Activated naive CD4-positive, alpha-beta T cell treated with anti-CD3 and anti-CD28 coated beads, Interleukin-2, amount 50 U/mL, for 72 hours (primary cell): ENCODE measurements at places on chromosomes 13 and 19.
A peak's percentile ranks its signal among the peaks of the same experiment; 100 is the strongest.

- DNase-seq: peak; percentile 62
These were observed 32.2 kb downstream of the GP6 start for GRCh38 chr19:55005684-55006488.

DNA sequence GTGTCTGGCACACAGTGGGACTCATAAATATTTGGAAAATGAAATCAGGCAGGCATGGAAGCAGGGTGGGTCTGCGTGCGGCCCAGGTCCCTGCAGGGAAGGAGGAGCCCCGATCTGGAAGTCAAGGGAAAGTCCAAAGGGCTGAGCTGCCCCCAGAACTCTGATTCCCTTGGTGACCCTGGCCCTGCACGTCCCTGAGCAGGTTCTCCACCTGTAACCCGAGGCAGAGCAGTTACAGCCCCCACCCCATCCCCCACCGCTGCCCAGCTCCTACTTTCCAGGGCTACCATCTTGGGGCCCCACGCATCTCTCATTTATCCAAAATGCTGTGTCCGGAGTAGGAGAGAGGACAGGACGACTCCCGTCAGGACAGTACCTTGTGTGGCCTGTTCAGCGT, 2.1 kb downstream of the PLEKHF1 start:
- DNase-seq: no peak

DNA sequence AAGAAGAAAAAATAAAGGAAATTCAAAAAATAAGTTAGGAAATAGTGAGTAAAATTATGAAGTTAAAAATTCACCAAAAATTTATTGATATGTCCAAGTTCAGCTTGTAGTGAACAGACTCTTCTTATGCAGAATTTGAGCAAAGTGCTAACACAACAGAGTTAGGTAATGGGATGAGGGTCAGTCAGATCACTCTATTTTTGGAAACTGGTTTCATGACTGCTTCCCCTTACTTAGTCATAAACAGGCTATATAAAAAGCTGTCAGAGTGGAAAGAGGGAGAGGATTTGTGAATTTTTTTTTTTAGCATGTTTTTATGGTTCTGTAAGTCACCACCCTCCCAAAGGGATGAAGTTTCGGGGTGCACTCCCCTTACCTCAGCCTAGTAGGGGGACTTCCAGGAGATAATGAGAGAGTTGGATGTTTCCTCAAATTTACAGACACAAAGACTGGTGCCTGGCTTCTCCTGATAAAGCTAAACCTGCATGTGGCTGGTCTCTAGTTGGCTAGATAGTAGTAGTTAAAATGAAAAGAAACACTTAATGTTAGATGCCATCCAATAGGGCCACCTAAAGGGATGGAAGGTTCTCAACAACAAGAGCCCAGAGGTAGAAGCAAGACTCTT, 4.5 kb downstream of the CPB2 start:
- DNase-seq: no peak

DNA sequence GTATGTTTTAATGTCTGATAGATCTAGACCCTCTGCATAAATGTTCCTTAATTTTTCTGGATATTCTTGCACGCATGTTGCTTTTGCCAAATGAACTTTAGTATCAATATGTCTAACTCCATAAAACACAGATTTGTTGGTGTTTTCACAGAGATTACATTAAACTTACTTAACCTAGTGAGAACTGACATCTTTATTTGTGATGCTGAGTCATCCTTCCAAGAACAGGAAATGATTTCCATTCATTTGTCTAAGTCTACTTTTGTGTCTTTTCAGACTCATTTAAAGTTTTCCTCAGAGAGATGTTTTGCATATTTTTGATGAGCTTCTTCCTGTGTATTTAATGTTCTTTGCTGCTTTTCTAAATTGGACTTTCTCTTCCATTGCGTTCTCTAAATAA, 184.0 kb downstream of the SLC7A1 start:
- no peak for DNase-seq

GRCh38 chr19:55304980-55305379, 20.2 kb downstream of the TMEM150B start:
- no peak for DNase-seq

- no peak for DNase-seq
These were observed 77.5 kb downstream of the FNDC3A start for GRCh38 chr13:49053215-49053614.

DNA sequence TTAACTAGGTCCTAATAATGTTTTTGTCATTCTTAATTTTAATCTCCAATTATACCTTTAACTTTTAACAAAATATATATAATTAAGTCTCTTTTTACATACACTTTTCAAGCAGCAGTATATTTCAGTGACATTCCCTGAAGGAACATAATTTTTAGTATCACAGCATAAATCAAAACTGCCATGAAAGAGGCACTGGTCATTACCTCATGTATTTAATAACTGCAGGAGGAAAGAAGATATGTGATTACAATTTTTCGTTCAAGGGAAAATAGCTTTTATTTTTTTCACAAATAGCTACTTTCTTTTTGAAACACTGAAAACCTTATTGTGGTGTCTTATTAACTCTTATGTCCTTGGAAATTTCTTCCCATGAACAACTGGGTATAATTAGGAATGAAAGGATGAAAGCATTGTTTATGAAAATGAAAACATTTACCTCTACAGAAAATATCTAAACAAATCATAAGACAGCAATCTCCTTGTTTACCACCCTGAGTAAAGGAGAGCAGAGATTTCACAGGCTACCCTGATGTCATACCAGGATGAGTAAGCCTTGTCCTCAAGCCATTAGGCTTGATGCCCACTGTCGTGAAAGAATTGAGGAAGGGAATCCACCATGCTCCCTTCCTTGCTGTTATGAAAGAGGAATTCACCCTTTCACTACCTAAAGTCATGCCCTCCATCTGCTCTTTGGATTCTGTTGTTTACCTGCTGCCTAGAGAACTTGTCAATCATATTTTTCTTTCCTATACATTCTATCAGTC, 877.2 kb upstream of the PCDH20 start:
- no peak for DNase-seq

- no peak for DNase-seq
These were observed 324.7 kb downstream of the DLEU7 start for GRCh38 chr13:50518781-50519201.

DNA sequence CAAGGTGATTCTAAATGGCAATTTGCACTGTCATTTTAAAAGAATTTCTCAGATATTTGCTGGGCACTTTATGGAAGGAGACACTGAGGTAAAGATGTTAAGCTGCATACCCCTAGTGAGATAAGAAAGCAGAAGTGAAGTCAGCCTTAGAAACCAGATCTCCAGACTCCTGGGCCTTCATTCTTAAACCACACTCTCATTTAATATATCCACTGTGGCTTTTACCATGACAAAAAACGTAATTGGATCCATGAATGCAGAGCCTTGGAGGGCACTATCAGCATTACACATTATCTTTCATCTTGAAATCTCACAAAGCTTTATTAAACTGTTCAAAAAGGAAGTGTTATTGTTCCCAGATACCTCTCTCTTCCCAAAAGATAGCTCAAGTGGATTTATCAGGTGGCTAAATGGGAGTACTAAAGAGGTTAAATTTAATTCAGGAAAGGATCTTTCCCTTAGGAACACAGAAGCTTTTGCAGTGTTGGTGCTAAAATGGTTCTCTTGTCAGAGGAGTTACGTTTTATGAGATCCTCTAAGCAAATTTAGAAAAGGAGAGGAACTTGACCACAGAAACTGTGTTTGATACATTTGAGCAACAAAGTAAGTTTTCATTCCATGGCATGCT, 1060.4 kb downstream of the EFNB2 start:
- DNase-seq: no peak

- peak; percentile 16 for DNase-seq
These were observed 16.0 kb upstream of the MRI1 start for GRCh38 chr19:13748169-13748828.

DNA sequence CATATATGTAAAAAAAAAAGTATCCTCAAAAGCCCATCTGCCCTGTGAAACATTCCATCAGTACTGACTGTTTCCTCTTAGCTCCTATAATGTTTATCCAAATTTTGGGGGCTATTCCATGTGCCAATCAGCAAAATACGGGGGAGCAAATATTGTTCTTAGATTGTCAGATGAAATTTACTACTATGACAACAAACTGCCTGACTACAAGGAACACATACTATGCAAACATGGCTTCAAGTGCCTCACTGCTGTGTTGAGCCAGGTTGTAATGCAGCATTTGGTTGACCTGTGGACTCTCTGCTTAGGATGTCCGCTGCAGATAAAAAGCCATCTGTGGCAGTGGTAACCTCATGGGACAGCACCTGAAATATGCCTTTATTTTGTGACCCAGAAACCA, 98.2 kb upstream of the SCEL start:
- no peak for DNase-seq

DNA sequence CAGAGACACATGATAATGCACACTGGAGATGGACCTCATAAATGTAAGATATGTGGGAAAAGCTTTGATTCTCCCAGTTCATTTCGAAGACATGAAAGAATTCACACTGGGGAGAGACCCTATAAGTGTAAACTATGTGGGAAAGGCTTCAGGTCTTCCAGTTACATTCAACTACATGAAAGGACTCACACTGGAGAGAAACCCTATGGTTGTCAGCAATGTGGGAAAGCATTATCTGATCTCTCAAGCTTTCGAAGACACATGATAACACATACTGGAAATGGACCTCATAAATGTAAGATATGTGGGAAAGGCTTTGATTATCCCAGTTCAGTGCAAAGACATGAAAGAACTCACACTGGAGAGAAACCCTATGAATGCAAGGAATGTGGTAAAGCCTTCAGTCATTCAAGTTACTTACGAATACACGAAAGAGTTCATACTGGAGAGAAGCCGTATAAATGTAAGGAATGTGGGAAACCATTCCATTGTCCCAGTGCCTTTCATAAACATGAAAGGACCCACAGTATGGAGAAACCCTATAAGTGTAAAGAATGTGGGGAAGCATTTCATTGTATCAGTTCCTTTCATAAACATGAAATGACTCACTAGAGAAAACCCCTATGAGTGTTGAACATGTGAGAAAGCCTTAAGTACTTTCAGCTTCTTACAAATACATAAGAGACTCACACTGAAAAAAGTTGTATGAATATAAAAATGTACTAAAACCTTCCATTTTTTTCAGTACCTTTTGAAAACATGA, 14.7 kb downstream of the ZNF441 start:
- DNase-seq: no peak

- DNase-seq: no peak
These were observed 314.3 kb upstream of the HTR2A start for GRCh38 chr13:47211106-47211505.

DNA sequence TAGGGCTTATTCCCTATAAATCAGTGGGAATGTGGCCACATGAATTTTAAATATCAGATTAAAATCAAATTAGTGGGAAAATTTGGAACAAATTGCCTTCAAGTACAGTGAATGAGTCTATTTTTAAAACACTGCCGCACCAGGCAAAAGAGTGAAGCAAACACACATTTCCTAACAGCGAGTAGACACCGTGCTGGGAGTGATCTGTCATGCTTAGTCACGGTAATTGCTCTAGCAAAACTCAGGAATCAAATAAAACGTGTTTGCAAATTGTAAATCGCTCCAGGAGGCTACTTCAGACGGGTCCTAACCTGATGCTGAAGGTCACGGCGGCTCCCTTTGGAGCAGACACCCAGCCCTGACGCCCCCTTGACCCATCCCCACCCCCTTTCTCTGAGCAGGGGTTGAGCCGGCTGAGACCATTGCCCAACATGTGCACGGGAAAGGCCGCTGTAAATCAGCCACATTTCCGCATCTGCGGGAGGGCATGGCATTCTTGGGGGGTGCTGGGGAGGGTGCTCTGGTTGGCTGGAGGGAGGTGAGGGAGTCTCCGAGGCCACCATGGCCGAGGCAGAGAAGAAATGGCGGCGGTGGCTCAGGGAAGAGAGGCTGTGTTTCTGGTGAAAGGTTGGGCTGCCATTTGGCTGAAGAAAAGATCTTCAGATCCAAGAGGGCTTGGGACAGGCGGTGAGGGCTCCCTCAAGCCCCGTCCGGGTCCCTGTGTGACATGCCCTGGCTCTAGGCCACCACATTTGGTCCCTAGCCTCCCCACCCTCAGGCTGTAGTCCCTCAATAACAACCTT, 8.9 kb downstream of the CEBPA start:
- DNase-seq: no peak

- DNase-seq: no peak
These were observed 992.2 kb upstream of the PCDH20 start for GRCh38 chr13:62407871-62408270.

DNA sequence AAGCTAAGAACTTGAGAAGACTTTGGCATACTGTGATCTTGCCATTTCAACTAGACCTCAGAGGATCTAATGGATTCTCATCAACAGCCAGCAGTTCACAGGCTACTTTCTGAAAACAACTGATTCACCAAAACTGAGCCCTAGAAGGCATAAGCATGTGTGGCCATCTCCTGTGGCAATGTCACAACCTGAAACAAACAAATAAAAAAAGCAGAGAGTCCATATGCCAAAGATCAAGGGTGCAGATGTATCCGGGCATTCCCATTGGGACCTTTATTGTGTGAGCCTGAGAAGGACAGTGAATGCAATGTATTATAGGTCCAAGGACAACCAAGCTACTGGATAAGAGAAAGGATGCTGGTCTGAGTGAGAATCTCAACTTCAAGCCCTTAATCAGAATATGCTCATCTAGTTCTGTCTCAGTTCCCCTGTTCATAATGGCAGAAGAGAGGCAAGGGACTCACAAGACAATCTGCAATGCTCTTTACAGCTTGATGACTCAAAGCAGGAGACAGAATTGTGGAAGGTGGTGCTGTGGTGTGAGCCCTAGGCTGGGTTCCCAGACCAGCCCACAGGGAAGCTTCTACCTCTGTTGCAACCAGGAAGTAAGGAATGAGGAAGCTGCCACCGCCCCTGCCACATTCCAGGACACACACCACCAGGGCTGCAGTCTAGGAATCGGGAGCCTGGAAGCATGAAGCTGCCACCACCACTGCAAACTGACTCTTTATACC, 133.7 kb downstream of the RAP2A start:
- DNase-seq: no peak

GRCh38 chr19:7346488-7346971, 2.2 kb upstream of the ARHGEF18 start:
- no peak for DNase-seq

- no peak for DNase-seq
These were observed 159.3 kb downstream of the UGGT2 start for GRCh38 chr13:95893861-95894260.

DNA sequence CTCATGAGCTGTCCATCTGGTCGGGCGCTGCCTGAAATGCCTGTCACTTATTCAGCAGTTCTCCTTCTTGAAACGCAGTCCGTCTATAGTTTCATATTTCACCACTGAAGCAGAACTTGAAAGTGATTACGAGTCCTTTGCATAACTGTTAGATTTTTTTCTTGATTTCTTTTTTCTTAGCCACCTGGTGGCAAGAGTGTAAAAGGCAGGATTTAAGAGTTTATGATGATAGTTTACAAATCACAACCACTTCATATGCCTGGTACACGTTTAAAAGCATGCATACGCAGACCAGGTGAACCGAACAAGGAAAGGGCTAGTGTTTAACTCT, 45.8 kb downstream of the GGACT start:
- no peak for DNase-seq

GRCh38 chr13:48477191-48477855, 55.6 kb downstream of the RCBTB2 start:
- no peak for DNase-seq

DNA sequence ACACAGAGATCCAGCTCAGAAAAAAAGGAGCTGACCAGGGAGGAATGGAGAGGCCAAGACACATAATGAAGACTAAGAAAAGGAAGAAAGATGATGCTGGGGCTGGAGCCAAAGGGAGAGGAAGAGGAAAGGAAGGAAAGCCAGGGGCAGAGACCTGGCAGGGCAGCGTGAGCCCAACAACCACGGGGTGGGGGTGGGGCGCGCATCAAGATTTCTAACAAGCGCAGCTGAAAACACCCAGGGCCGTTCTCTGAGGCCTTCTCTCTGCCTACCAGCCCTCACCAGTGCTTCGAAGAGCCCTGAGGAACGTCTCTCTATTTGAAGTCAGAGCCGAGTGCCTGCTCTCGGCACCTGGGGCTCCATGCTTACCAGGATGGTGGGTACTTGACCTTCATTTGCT, 23.6 kb upstream of the POU2F2 start:
- no peak for DNase-seq
